ENCODE measurements at places on chromosomes 3 and 15.

DNA sequence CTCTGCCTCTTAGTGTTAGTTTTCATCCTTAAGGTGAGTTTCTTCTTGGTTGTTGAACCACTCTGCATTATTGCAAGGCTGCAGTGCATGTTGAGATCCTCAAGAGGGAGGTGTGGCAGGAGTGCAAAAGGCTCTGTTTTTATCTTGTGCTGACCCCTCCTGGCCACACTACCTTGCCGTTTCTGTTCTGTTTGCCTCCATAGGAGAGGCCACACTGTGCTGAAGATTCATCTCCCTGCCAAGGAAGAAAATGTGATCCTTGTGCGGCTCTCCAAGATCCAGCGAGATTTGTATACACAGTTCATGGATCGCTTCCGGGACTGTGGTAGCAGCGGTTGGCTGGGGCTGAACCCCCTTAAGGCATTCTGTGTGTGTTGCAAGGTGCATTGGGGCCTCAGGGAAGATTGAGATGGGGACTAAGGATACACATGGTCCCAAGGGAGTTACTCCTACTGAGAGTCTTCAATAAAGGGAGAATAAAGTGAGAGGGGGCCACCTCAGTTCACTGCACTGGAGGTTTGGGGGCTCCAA lies 33.0 kb upstream of the TEX264 start:
- DNase-seq: peak; percentile 6

DNA sequence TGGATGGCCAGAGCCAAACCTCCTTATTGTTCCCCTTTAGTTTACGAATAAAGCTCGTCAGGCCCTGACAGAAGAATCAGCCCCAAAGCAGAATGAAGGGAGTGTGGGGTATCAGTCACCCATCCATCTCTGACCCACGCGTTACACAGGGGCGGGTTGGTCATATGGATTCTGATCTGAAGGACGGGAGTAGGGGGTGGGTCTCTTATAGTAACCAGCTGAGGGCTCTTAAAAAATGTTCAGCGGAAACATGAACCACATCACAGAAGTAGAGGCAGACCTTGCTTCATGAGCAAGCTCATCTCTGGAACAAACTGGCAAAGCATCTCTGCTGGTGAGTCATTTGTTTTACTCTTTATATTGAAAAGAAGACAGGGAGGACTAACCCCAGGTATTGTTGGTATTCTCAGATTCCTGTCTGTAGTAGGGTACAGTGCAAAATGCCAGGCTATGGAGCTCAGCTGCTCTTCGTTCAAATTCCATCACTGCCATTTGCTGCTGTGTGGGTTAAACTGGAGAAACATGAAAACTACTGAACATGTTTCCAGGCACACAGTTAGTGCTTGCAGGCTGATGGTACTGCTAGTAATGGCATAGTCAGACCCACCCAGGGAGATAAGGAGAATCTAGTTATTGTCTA lies at the start of gene CXCR6:
CXCR6 (plus strand) TSS at position 258 of the 640 bp plus-strand sequence. CDS start 3,018 bp downstream, outside the sequence.
- no peak for DNase-seq

- DNase-seq: no peak
Observed at GRCh38 chr3:32403663-32404062, 12.0 kb downstream of the CMTM7 start.

GRCh38 chr3:138114988-138115971 lies at the start of gene DZIP1L:
TSS of gene DZIP1L (minus strand) at chr3:138115608. CDS start at chr3:138103971, 11,637 bp downstream.
- peak; percentile 9 for DNase-seq

- DNase-seq: no peak
Observed at GRCh38 chr3:58495101-58495500, 3.2 kb downstream of the KCTD6 start.

GRCh38 chr15:52680761-52681160 lies 1.6 kb upstream of the ATOSA start:
- no peak for DNase-seq

DNA sequence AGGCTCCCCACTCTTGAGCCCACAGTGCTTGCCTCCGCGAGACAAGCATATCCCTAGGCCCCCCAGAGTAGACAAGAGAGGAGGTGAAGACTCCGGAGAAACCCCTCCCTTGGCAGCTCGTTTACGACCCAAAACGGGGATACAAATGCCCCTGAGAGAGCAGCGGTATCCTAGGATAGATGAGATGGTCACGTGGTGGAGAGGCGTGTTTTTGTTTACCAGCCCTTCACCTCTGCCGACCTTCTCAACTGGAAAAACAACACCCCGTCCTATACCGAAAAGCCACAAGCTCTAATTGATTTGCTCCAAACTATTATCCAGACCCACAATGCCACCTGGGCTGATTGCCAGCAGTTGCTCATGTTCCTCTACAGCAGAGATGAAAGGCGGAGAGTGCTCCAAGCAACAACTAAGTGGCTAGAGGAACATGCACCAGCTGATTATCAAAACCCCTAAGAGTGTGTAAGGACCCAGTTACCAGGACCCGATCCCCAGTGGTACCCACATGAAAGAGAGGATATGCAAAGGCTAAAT lies 99.5 kb upstream of the OSBPL11 start:
- DNase-seq: no peak

- no peak for DNase-seq
Observed at GRCh38 chr15:80932989-80933388, 56.6 kb downstream of the MESD start.

DNA sequence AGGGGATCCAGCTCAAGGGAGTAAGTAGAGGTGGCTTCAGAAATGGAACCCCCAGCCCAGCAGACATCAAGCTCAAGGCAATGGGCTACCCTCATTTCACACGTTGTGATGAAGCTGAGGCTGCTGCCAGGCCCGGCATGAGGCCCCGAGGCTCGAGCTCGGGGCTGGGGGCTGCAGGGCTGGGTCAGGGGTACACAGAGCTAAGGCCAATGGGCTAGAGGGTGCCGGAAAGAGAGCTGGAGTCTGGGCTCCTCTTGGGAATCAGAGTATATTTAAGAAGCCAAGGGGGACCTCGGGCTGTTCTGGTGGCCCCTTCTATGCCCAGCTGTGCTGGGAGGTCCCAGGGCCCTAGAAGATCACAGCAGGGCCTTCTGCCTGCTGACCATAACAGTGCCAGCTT lies 7.4 kb downstream of the PRSS50 start:
- DNase-seq: no peak

DNA sequence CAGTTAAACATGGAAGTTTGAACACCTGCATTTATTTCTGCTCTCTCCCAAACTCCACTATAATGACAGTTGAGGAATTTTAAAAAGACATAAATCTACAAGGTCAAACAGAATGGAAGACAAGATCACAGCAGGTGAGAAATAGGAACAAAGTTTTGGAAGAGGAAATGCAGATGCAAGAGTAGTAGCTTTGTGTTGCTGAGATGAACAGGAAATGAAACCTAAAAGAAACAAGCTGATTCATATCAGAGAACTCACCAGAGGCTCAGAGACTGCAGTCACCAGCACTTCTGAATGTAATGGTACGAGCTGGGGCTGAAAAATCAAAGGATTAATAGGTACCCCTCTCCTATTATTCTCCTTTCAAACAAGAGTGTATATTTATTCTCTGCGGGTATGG lies 459.9 kb downstream of the RAP2B start:
- DNase-seq: no peak

- no peak for DNase-seq
Observed at GRCh38 chr15:41161336-41161735, 45.3 kb upstream of the INO80 start.

DNA sequence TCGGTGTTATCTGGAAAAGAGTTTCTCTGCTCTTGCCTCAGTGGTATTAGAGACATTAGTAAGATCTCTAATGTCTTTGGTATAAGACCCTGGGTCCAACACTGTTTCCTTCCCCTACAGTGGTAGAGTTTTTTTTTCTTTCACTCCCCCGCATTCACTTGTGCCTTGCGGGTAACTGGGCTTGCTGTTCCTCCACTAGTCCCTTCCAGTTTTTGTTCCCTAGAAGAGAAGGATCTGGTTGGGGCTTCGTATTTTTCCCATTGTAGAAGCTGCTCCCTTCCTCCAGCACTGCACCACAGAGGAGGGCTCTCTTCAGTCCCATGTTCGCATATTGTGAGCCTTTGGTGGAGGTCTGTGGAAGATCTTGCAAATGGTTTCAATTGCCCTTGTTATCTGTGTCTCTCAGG lies 13.7 kb downstream of the CTDSPL2 start:
- DNase-seq: no peak

DNA sequence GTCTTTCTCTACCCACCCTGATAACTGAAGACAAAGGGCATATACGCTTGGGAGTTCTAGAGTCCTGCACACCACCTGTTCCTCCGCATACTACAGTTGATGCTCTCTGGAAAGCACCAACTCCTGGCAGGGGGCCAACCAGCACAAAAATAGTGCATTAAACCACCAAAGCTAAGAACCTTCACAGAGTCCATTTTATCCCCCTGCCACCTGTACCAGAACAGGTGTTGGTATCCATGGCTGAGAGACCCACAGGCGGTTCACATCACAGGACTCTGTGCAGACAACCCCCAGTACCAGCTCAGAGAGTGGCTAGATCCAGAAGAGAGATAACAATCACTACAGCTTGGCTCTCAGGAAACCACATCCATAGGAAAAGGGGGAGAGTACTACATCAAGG lies 114.4 kb upstream of the POU1F1 start:
- DNase-seq: no peak

DNA sequence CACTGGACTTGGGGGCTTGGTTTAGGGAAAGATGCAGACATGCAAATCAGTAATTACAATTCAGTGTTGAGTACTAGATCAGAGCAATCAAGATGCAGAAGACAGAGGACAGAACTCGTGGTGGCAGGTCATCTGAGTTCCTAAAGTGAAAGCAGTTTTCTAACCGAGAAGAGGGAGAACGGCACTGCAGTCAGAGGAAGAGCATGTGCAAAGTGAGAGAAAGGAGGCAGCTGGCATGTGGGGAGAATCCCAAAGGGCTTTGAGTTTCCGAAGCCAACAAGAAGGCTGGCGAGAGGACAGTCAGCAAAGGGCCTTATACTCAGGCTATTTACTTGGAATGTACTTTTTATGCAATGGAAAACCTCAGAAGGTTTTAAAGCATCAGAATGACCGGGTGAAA lies 87.0 kb downstream of the ANP32A start:
- no peak for DNase-seq

GRCh38 chr3:143236226-143236964 lies 116.8 kb downstream of the CHST2 start:
- DNase-seq: no peak

DNA sequence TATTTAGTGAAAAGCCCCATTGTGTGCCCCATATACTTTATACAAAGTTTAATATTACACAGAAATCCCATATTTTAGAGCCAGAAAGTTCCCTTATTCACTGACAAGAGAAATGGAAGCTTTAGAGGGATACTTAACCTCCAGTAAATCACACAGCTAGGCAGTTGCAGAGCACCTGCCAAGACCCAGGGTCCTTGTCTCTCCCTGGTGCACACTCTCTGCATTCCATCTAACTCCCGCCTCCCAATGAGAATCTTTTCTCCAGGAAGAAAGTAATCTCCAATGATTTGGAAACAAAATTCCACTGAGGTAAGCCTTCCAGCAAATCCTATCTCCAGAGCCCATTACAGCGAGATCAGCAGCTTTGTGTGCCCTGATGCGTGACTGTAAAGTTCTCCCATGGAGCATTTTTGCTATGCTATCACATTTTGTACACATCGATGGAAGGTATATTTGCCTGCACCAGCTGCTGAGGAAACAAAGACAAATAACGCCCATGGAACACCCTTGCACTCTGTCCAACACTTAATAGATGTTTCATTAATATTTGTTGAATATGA lies 41.4 kb downstream of the ULK4 start:
- DNase-seq: no peak

GRCh38 chr3:18112674-18113375 lies 312.3 kb downstream of the SATB1 start:
- no peak for DNase-seq

DNA sequence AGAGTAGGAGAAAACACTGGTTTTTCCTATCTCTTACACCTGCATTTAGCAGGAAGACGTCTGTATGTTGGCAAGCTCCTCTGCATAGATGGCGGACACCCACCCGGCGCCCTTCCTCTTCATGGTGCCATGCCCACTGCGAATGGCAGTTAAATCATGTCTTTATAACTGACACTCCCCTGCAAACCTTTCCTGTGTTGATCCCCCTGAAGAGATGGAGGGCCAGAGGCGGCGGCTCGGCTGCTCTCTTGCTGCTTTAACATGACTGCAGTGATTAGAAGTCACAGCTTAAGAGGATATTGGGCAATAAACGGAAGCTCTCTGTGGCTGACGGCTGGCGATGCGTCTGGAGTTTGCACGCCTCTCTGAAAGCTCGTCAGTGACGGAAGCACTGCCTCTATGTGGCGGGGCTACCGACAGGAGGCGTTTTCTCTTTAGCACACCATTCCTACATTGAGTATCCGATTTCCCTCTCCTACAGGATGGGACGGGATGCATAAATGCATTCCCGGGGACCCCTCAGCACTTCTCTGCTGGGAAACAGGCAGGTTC lies 25.5 kb upstream of the SNRPA1 start:
- peak; percentile 52 for DNase-seq

DNA sequence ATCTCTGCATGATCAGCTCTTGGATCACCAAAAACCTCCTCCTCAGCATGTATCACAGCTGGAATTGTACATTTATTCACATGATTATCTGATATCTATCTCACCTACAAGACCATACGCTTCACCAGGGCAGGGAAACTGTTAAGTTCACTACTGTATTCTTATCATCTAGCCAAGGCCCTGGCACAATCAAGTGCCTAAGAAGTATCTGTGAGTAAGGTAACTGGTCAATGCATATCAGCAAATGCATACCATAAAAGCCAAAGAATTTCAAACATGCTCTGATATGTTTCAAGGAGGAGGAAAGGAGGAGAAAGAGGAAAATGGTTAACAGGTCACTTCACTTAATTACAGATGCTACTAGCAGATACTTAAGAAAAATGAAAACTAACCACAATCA lies 158.4 kb downstream of the LIPC start:
- no peak for DNase-seq

- DNase-seq: no peak
Observed at GRCh38 chr3:101811875-101812274, 32.9 kb downstream of the NXPE3 start.

GRCh38 chr15:52360229-52361203 lies 64.9 kb upstream of the MYO5C start:
- no peak for DNase-seq

- no peak for DNase-seq
Observed at GRCh38 chr3:54374214-54374852, 252.0 kb downstream of the CACNA2D3 start.

DNA sequence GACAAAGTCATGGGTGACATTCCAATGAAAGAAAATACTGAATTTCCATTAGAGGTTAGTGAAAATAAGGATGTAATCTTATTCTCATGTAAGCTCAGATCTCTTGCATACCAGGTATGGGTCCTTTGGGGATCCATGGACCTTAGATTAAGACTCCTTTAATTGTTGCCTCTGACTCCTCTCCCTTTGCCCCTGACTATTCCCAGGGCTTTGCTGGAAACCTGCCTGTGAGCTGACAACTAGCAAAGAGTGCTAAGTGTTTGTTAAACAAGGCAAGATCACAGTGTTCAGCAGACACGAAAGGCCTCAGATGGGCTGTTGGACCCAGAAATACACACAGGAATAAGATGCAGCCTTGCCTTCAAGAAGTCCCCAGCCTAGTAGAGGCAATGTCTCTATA lies 32.1 kb downstream of the ACKR2 start:
- no peak for DNase-seq

DNA sequence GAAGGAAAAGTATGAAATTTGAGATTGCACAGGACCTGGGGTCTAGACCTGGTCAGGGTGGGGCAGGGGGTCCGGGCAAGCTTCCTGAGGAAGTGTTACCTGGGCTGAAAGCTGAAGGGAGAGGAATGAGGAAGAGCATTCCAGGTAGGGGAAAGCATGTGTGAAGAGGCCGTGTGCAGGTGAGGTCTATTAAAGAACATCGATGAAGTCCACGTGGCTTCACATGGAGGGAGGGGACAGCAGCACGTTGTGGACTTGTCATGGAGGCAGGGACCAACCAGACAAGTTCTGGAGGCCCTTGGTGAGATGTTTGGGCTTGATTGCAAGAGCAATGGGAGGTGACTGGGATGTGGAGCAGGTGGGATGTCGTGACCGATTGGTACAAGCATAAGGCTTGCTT lies 47.1 kb downstream of the IDH2 start:
- DNase-seq: no peak
